Motor neuron (in vitro differentiated cells): ENCODE measurements at places on chromosomes 12 and 14. TPM values are rescaled to one million over a fixed set of nuclear protein-coding genes. Genes with fewer than 3 reads are reported as not detected.

- ATAC-seq, result peak; percentile 41
These were observed 256.4 kb downstream of the NUAK1 start for GRCh38 chr12:105882404-105882803.

- ATAC-seq, result no peak
These were observed 23.6 kb downstream of the RASSF3 start for GRCh38 chr12:64633940-64634337.

The CCDC177 gene
- 3.3 TPM in 2 replicates for total RNA-seq

The SSTR1 gene
- 0.14 and 0.25 TPM in 2 replicates for total RNA-seq

GRCh38 chr12:123471374-123472068, 13.6 kb downstream of the SNRNP35 start:
- no peak for ATAC-seq

The HOXC12 gene
- total RNA-seq, result 0.13 and 0.14 TPM in 2 replicates

DNA sequence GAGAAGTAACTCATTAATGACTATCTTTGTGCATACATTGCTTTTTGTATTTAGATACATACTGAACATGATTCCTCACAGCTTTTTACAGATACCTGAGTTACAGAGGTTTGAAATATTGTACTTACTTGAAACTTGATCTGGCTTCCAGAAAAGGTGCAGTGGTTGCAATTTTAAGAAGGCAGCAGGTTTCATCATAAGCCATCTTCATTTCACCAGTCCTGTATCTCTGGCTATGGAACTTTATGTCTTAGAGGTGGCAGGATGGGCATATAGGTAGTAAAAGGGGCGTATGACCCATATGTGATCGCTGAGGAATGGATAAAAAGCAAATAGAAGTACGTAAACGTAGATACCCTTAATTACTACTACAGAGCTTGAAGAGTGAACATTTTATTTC, 13.7 kb downstream of the ZBTB1 start:
- no peak for ATAC-seq

DNA sequence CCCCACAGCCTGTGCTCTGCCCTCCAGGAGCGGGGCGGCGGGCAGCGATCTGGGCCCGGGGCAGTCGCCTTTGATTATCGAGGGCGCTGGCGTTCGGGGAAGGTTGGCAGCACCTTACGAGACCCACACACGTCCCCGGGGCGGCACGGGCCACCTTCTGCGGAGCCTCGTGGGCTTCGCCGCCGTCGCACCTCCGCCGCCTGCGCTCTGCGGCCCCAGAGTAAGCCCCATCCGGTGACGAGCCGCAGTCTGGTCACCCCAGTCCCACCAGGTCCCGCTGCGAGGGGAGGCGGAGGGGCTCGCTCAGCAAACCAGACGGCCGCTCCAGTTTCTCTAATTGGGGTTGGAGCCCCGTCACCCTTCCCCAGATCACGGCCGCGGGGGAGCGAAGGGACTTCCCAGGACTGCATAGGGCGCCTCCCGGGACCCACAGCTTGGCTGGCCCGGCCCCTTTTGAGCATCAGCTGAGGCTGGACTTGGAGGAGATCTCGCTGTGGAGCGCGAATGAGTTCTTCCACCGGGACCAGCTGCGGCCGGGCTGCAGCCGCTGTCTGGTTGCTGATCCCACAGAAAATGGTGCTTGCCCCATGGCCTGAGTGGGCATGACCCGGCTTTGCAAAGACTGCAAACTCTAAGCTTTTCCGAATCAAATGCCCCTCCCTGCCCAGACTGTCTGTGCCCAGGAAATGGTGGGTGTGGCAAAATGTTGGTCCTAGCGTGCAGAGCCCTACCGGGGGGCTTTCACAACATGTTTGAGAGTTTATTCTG, 560 bp downstream of the LGALS3 start:
- ATAC-seq, result peak; percentile 78

GRCh38 chr12:128906485-128907137, 53.3 kb downstream of the GLT1D1 start:
- no peak for ATAC-seq

The TECPR2 gene
- 7.8 and 8.6 TPM in 2 replicates for total RNA-seq

DNA sequence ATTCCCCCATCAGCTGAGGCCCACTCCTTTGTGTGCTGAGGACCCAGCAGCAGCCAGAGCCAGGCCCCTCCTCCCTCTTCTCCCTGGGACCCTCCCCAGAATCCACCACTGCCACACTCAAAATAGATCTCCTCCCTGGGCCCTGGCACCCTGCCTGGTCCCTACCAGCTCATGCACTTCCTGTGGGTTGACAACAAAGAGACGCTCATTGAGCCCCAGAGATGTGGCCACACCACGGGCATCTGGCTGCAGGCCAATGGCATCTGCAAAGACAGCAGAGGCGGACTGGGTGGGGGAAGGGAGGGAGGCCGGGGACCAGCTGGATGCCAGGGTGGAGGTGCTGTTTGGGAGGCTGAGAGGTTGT, 16.0 kb upstream of the ENDOU start:
- ATAC-seq, result peak; percentile 31

DNA sequence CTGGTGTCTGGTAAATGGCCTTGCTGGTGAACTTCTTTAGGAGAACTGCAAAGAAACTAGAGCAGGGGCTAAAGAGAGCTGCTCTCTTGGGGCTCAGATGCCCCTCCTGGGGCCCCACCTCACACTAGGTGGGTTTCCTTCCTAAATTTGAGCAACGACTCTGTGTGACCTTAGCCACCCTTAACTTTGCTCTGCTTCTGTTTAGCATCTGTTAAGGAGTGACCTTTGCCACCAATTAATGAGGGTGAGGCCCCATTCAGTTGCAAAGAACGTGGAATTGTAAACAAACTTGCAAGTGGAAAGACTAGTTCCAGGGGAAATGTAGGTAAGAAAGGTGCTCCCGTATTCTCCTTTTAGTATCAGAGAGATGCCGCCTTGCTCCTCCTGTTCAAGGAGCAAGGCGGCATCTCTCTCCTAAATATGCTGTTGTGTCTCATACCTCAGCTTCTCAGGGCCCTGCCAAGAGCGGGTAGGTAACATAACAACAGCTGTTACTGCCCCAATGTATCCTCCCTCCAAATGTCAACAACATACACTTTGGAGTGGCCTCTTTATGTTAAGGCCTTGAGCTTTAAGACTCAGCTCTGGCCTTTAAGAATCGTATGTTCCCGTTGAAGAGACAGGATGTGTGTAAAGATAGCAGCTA, 77.6 kb upstream of the FUT8 start:
- no peak for ATAC-seq

DNA sequence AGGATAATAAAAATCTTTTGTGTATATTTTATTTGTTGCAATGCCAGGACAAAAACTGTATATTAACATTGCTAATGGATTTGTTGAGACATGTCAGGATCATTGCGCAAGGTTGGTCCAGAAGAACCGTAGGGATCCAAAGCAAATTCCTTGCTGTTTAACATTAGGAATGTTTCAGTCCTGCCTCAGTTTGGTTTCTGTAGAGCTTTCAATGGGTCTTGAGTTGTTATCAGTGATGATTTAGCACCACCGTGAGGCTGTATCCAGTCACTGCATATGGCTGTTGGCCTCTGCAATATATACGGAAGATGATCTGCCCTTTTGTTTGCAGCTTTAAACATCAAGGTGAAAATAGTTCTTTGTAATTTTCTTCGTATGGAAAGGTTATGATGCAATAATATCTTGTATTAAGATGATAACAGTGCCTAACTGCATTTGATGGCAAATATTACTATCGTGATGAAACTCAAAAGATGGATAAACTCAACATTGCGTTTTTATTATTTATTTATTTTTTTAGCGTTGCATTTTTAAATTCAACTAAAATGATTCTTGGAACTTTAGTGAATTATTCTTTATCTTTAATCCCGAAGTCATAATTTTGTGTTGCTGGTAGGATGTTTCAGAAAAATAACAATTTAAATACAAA, 231.2 kb downstream of the AKAP6 start:
- peak; percentile 90 for ATAC-seq

DNA sequence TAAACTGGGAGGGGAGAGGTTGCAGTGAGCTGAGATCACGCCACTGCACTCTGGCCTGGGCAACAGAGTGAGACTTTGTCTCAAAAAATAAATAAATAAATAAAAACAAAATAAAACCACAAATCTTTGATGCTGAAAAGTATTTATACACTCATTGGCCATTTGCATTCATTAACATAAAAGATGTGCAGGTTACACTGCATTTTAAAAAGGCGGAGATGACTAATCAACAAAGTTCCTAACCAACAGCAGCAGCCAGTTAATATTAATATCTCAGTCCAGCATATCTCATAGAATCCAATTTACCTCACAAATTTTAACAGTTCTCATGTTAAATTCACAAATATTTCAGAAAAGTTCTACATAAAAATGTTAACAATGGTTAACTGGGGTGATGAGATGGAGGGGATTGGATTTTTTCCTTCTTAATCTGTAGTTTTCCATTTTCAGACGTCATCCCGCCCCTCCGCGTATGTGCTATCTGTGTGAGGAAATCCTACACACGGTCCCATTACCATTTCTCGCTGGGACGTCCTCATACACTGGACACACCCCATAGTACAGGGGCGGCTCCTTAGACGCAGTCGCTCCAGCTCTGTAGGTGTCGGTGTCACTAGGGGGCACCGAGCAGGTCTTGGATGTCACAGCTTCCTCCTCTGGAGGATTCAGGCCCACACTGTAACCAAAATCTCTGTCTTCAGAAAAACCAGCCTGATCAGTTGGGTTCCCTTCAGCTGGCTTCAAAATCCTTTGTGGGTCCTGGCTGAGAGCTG, 7.3 kb downstream of the ANKLE2 start:
- ATAC-seq, result peak; percentile 94

- ATAC-seq, result no peak
These were observed 9.5 kb downstream of the OR10AD1 start for GRCh38 chr12:48193623-48194022.

The RNF212B gene
- total RNA-seq, result not detected in 2 replicates

The ADGRD1 gene
- total RNA-seq, result 3.9 and 14.6 TPM in 2 replicates

GRCh38 chr12:110615171-110615570, 1.2 kb downstream of the TCTN1 start:
- ATAC-seq, result no peak

The TMCC3 gene
- 1.6 and 1.7 TPM in 2 replicates for total RNA-seq

GRCh38 chr12:38669530-38669929, 235.9 kb downstream of the CPNE8 start:
- ATAC-seq, result no peak

- ATAC-seq, result no peak
These were observed 36.4 kb upstream of the SYT10 start for GRCh38 chr12:33476058-33476457.

The OTUB2 gene
- 0.81 and 1.1 TPM in 2 replicates for total RNA-seq

GRCh38 chr14:101733211-101733610, 28.3 kb upstream of the PPP2R5C start:
- no peak for ATAC-seq

The EPYC gene
- not detected in 2 replicates for total RNA-seq

DNA sequence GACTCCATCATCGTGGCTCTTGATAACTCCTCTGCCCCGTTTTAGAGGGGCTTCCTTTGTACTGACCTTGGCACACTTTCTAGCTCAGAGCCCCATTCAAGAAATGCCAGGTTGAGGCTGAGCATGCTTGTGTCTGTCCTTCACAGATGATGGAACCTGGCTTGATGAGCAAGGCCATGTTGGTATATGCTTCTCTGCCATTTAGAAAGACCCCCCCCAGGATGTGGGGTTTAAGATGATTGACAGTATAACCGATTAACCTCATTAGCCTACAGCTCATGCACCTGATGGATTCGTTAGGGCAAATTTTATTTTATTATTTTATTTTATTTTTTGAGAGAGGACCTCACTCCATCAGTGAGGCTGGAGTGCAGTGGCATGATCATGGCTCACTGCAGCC, 21.0 kb downstream of the BATF start:
- ATAC-seq, result no peak

The LYSET gene
- 23.5 and 26.5 TPM in 2 replicates for total RNA-seq

GRCh38 chr14:80350707-80351106, 139.4 kb upstream of the DIO2 start:
- no peak for ATAC-seq

The CAPRIN2 gene
- 26.5 and 32.5 TPM in 2 replicates for total RNA-seq

DNA sequence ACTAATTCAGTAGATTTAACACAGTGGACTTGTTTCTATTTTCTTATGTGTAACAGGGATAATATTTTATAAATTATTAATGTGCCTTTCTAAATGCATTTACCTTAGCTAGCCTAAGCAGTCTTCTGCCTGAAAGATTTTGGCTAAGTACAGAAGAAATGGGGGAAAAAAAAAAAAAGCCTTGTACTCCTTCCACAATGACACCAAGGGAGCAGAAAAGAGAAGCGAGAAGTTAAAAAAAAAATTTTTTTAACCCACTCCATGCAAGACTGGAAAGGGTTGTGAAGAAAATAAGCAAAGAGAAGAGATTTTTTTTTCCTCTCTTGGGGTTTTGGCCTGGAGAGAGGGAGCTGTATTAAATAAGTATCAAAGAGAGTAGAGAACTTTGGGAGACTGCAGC, 28.7 kb downstream of the NELL2 start:
- no peak for ATAC-seq

The NKX2-1 gene
- total RNA-seq, result not detected in 2 replicates

GRCh38 chr12:131461096-131461495, 249.8 kb upstream of the SFSWAP start:
- ATAC-seq, result no peak

GRCh38 chr14:93969082-93969828, 7.1 kb downstream of the ASB2 start:
- ATAC-seq, result no peak

The DNAH10 gene
- 0.67 and 0.91 TPM in 2 replicates for total RNA-seq

The UBC gene
- total RNA-seq, result 1,479 and 1,904 TPM in 2 replicates

DNA sequence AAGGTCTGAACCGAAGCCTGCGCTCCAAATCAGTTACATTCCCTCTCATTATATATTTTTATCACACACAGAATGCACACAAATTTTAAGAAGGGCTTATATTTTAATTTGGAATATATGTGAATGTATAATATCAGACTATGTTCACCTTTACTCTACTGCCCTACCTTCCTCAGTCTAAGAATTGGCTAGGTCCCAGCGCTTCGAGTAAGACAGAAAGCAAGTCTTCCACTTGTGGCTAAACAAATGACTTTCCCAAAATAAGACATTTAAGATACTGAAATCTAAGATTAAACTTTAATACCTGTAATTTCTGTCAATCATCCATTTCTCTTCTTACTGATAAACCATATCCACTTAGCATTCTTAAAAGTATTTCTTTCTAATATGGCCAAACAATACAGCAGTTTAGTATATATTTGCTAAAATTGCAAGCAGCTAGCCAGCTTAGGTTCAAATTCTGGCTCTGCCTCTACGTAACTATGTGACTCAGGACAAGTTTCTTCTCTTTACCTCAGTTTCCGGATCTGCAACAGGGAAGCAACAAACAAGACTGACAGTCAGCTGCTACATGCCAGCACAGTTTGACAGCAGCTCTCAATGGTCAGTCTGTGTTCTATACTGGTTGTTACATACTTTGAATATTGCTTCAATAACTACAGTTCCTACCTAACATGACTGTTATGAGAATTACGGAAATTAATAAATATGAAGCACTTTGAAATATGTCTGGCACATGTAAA, 2.0 kb downstream of the INTS13 start:
- ATAC-seq, result no peak

The HPD gene
- total RNA-seq, result 0.46 and 0.59 TPM in 2 replicates

DNA sequence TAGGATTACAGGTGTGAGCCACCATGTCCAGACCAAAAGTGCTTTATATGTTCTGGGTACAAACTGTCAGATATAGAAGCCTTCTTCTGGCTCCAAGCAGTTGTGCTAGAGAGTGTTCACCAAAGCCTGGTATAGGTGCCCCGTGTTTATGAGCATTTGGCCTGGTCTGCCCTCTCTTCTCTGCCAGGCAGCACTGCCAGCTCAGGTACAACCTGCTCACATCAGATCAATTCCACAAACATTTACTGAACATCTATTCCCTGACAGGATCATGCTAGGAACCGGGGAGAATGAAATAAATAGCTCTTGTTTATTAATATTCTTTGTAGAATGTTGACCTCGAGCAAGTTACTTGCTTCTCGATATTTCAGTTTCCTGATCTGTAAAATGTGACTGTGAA, 20.0 kb upstream of the SOCS2 start:
- no peak for ATAC-seq

The POTEG gene
- not detected in 2 replicates for total RNA-seq
